Stimulated activated CD4-positive, alpha-beta T cell treated with anti-CD3 and anti-CD28 coated beads, Interleukin-4, amount 100 ng/mL, for 4 hours (primary cell): ENCODE measurements at places on chromosomes 7 and 10.
A peak's percentile ranks its signal among the peaks of the same experiment; 100 is the strongest.

- DNase-seq: peak; percentile 71
Observed at GRCh38 chr10:22379059-22379458, 33.8 kb downstream of the SPAG6 start.

- DNase-seq: no peak
Observed at GRCh38 chr7:15204421-15204820, 301.9 kb upstream of the DGKB start.

- DNase-seq: no peak
Observed at GRCh38 chr7:78563191-78563590, 764.6 kb downstream of the PHTF2 start.

- DNase-seq: no peak
Observed at GRCh38 chr7:130987092-130987491, 253.1 kb upstream of the KLF14 start.

GRCh38 chr10:119462773-119463172 is 79.7 kb downstream of the RGS10 start:
- DNase-seq: no peak

DNA sequence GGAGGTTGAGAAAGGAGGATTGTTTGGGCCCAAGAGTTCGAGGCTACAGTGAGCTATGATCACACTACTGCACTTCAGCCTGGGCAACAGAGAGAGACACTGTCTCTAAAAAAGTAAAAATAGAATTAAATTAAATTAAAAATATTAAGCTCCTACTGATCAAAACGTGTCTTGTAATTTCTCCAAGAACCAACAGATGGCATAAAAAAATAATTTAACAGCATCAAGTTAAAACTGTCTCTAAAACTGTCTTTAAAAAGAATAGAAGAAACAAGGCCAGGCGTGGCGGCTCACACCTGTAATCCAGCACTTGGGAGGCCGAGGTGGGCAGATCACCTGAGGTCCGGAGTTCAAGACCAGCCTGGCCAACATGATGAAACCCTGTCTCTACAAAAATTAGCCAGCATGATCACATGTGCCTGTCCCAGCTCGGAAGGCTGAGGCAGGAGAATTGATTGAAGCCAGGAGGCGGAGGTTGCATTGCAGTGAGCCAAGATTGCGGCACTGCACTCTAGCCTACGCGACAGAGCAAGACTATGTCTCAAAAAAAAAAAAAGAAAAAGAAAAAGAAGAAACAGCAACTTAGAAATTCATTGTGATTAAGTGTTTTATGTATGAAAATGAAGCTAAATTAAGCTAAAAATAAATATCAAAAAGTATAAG is 24.5 kb downstream of the MTPAP start:
- no peak for DNase-seq

DNA sequence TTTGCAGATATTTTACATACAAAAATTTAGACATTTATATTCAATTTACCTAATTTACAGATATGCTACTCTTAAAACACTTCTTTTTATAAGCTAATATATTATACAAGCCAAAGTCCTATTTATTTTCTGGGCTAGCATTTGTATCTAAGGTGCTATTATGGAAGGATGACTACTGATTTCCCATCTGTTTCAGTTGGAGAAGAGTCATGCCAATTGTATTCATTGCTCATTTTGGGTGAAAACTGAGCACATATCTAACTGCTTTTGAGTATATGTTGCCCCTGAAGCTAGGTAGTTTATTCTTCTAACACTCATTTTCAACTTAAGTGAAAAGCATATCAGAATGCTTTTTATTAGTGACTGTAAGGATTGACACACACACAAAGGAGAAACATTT is 172.9 kb downstream of the CDK14 start:
- DNase-seq: no peak

DNA sequence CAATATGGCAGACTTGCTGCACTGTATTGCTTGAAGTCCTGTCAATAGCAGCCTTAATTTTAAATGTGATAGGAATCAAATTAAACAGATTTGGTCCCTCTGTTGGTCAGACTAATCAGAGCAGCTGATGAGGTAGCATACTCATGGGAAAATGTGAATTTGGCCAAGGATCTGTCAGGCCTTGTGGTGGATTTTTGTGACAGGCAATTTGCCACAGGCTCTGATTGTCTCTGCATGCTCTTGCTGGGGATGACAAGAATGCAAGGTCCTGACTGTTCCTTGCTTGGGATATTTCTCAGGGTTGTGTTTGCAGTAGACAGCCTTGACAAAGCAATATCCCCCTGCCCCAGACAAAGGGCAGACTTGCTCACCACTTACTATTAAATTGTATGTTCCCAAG is 41.5 kb upstream of the GARS1 start:
- DNase-seq: no peak

DNA sequence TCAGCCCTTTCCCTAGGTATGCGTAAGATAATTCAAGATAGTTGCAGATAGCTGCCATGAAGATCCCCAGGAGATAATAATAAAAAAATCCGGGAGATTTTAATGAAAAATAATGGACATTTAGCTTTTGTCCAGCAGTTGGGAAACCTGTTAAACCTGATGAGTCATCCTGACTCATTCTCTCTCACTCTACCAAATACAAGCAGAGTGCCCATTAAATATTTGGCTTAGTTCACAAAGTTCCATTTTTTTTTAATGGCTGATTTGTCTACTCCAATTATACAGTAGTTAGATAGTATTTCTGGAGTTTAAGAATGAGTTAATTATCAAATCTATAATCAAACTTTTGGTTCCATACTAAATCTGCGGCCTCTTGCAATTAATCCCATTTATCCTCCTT is 2.1 kb upstream of the SHTN1 start:
- no peak for DNase-seq

DNA sequence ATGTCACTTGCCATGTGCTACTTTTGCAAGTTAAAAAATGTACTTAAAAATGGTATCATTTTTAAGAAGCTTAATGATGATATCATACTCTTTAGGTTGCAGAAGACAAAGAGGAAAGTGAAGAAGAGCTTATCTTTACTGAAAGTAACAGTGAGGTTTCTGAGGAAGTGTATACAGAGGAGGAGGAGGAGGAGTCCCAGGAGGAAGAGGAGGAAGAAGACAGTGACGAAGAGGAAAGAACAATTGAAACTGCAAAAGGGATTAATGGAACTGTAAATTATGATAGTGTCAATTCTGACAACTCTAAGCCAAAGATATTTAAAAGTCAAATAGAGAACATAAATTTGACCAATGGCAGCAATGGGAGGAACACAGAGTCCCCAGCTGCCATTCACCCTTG is 6.1 kb downstream of the LMOD2 start:
- DNase-seq: no peak

GRCh38 chr7:43387932-43388331 is 195.0 kb upstream of the STK17A start:
- no peak for DNase-seq

GRCh38 chr7:5408777-5409176 is 14.9 kb downstream of the TNRC18 start:
- no peak for DNase-seq

DNA sequence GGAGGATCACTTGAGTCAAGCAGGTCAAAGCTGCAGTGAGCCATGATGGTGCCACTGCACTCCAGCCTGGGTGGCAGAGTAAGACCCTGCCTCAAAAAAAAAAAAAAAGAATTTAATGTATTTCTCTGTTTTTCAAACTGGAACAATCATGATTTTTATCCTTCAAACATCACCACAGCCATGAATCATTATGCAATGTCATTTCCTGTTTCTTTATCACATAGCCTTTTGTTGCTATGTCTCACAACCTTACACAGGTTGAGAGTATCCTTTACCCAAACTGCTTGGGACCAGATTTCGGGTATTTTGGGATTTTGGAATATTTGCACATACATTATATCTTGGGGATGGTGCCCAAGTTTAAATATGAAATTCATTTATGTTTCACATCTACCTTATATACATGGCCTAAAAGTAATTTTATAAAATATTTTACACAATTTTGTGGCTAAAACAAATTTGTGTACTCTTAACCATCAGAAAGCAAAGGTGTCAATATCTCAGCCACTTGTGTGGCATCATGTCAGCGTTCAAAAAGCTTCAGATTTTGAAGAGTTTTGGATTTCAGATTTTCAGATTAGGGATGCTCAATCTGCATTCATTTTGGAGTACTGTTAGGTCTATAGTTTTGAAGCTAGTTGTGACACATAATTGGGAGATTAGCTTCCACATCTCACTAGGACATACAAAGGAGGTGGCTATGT is 8.2 kb downstream of the NT5C3A start:
- DNase-seq: no peak

DNA sequence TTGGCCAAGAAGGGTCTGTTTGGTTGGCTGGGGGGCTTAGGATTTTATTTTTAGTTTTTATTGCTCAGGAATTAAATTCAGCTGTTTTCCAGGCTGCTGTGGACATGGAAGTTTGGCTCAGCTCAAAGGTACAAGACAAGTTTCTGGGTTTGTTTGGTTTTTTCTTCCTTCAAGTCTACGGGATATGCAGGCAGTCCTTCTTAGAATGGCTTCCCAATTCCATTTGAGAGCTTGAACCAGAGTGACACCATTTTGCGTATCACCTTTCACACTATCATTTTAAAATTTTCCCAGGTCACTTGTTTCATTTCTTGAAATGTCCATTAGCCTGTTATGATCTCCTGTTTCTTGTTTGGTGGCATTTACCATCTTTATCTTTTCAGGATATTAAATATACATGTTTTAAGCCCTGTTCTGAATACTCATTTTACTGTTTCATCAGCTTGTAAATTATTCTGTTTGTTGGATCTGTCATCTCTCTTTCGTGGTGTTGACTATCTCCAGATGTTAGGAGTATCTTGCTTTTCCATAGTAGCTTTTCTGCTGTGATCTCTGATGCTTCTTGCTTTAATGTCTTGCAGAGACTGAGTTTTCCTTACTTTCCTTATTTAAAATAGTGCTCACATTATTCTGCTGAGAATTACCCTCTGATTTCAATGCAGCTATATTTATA is 9.4 kb upstream of the TMEM168 start:
- no peak for DNase-seq
